ENCODE measurements at places on chromosomes 16 and 17. TPM values are rescaled to one million over a fixed set of nuclear protein-coding genes. Genes with fewer than 3 reads are reported as not detected.

- no peak for DNase-seq
Measured at GRCh38 chr16:65947951-65948350, 418.5 kb upstream of the CDH5 start.

GRCh38 chr17:50476545-50477315 is 1.9 kb upstream of the RSAD1 start:
- DNase-seq = no peak

- DNase-seq = no peak
Measured at GRCh38 chr16:4733211-4733742, 794 bp downstream of the ANKS3 start.

GRCh38 chr17:49967621-49968404 is 1.2 kb upstream of the DLX4 start:
- DNase-seq = no peak

DNA sequence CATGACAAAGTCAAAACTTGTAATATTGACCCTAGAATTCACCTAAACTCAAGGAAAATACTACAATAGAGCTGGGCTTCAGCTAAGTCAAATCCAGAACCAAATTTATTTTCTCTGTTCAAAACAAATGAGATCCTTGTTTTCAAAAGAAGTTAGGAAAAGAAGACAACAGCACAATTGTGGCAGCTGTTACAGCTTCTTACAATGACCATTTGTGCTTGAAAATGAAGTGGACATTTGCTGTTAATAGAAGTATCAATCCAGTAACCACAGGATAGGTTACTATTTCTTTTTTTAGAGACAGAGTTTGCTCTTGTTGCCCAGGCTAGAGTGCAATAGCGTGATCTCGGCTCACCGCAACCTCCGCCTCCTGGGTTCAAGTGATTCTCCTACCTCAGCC is 44.4 kb downstream of the APPBP2 start:
- no peak for DNase-seq

DNA sequence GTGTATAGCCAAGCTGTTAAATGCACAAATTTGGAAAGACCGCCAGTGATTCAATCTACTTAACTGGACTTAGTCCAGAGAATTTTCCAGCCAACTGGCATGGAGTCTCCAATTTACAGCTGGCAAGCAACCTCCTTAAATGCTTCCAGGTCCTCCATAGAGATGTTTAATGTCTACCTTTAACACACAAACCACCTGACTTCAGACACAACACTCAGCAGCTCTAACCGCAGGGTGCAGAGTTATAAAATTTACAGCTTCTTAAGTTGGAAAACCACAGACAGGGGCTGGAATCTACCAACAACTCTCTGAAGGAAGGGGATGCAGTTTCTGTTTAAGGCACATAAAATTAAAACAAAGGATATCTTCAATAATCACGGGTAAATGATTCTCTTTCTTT is 106.9 kb downstream of the SYCE1L start:
- DNase-seq = no peak

DNA sequence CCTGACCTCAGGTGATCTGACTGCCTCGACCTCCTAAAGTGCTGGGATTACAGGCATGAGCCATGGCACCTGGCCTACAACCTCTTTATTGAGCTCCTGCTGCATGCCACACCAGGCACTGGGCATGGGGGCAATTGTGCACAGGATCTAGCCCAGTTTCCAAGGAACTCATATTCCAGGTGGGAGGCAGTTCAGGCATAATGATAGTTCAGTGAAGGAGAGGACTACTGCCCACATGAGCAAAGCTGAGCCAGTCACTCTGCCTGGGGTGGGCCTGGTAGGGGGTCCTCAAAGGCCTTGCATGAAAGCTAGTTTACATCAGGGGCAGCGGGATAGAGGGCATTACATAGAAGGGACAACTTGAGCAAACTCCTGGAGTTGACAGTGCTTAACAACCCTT is 2.6 kb upstream of the HCRT start:
- no peak for DNase-seq

- no peak for DNase-seq
Measured at GRCh38 chr16:52141871-52142270, 405.1 kb downstream of the TOX3 start.

DNA sequence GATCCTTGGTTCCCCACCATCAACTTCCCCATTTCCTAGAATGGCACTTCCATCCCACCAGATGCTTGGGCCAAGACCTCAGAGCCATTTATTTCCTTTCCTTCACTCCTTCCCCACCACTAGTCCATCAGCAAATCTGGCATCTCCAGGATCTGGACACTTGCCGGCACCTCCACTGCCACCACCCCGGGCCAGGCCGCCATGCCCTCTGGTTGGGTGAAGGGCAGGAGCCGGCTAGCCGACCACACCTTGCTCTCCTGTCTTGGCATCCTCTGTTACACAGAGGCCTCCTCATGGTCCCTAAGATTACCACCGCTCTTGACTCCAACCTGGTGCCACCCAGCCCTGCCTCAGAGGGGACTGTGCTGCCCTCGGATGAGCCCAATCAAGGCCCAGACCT is 104.5 kb downstream of the RMI2 start:
- DNase-seq = no peak

- DNase-seq = no peak
Measured at GRCh38 chr16:85592700-85593493, 20.2 kb upstream of the GSE1 start.

DNA sequence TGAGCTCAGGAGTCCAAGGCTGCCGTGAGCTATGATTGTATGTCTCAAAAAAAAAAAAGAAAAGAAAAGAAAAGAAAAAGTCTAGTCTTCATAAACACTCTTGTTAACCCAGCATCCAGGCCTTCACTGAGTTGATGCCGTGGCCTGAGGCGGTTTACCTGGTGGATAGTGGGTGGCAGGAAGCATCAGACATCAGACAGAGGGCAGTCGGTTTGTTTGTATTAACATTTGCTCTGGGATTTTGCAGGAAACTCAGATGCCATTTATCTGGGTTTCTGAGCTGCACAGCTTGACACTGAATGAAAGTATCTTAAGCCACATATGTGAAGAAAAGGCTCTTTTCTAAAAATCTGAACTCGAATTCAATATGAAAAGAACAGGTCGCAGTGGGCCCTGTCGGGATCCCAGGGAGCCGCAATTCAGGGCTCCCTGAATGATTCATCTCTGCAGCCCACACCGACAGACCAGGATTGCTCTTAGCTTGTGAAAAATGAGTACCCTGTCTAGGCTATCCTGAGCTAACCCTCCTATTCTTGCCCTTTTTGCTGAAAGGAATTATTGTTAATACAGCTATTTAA is 1.1 kb upstream of the DBNDD1 start:
- no peak for DNase-seq

DNA sequence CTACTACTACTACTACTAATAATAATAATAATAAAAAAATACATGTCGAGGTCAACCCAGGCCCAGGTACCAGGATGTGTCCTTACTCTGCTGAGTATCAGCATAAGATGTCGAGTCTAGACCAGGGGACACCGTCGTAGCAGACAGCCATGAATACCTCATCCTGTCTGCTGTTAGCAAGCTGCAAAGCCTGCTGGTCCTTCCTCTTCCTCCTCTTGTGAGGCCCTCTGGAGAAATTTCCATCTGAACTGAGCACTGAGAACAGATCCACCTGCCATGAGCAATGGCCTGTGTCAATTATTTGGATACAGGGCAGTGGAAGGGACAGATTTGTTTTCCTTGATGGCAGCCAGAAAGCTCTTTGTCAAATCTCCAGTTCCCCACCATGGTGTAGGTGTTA is 168.5 kb downstream of the XYLT1 start:
- DNase-seq = no peak

- no peak for DNase-seq
Measured at GRCh38 chr17:4641297-4642195, at the start of gene ALOX15. TSS of gene ALOX15 (minus strand) at chr17:4641678. CDS start at chr17:4641651, 27 bp downstream.

DNA sequence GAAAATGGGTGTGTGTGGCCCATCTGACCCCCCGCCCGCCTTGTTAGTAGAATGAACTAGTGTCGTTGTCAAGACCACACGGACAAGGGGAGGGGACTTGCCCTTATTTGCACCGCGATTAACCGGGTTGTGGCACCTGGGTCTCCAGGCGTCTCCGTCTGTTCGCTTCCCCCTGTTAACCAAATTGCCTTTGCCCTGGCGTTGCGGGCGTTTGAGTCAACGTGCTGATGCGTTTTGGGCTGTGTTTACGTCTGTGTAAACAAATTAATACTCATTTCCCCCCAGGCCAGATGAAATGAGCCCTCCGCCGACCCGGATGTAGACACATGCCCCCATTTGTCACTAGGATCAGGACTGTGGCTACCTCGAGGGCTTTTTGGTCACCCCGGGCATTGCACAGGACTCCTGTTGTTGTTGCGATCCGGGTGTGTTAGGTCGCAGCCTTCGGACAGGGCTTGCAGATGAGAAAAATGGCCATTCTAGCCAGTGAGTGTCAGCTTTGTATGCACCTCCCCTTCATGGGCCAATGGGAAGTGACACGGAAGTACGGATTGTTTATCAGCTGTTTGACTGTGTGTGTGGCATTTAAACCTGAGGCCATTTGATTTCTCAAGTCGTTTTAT is 906 bp downstream of the RBL2 start:
- DNase-seq = peak; percentile 64

GRCh38 chr16:47374629-47375028 is 86.2 kb downstream of the ITFG1 start:
- no peak for DNase-seq

- DNase-seq = peak; percentile 29
Measured at GRCh38 chr16:49856672-49857330, 889 bp upstream of the ZNF423 start.

GRCh38 chr17:80372922-80373570 is 41.9 kb upstream of the ENDOV start:
- DNase-seq = no peak

DNA sequence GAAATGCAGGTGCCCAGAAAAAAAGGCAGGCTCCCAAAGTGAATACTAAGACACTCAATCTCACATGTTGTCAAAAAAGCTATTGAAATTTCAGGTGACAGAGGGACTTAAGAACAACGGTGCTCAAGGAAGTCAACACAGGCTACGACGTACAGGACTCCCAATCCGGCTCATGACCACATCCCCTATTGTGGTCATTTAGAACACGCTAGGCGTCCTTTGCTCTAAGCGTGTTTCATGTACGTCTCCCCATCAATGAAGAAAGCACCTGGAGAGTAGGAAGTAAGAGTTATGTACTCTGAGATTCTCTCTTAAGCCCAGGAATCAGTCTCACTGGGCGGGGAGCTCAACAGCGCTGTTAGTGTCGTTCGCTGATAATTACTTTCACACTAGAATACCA is 94.1 kb downstream of the MRM3 start:
- DNase-seq = peak; percentile 7

- DNase-seq = no peak
Measured at GRCh38 chr17:29911641-29912177, 18.3 kb downstream of the SSH2 start.

GRCh38 chr16:5020551-5020950 is 13.2 kb downstream of the NAGPA start:
- no peak for DNase-seq

GRCh38 chr16:67104061-67104460 is 5.7 kb upstream of the PHAF1 start:
- DNase-seq = no peak

DNA sequence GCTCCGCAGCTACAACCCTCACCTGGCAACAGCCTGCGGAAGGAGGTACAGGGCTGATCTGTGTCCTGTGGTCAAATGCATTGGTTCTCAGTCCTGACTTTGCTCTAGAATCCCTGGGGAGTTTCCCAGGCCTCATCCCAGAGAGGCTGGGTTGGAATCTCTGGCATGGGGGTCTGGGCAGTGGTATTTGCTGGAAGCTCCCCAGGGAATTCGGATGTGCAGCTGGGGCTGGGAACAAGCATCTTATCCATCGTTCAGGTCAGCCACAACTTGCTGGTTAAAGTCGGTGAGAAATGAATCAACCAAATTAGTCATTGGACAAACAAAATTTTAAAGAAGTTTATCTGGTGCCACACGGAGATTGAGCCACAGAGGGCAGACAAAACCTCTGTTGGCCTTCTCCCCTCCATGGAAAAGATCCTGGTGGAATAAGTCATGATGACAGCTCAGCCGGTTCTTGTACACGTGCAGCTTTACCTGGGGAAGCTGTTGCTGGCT is 231.2 kb downstream of the FOXL1 start:
- DNase-seq = no peak

GRCh38 chr17:64938925-64939474 is 19.7 kb upstream of the LRRC37A3 start:
- peak; percentile 66 for DNase-seq

The AGRP gene
- not detected for total RNA-seq

The PIP4K2B gene
- total RNA-seq = 32.7 TPM

The HSD11B2 gene
- total RNA-seq = 0.53 TPM

The ABCC3 gene
- not detected for total RNA-seq

The MCRIP1 gene
- total RNA-seq = 61.9 TPM

The TERF2IP gene
- 69.3 TPM for total RNA-seq

The TEX14 gene
- total RNA-seq = 0.84 TPM

The SOST gene
- total RNA-seq = not detected

The ATP2C2 gene
- not detected for total RNA-seq

The CCL16 gene
- total RNA-seq = not detected

The SLC6A4 gene
- total RNA-seq = 0.05 TPM

The LRRC75A gene
- 3.4 TPM for total RNA-seq

The CCDC200 gene
- 0.74 TPM for total RNA-seq

The TSPAN10 gene
- 1.1 TPM for total RNA-seq

The HS3ST3B1 gene
- 17.1 TPM for total RNA-seq

The TBC1D28 gene
- total RNA-seq = not detected

The RSPRY1 gene
- total RNA-seq = 33.9 TPM

The G6PC1 gene
- not detected for total RNA-seq

The KPNA2 gene
- 201 TPM for total RNA-seq

The CD300H gene
- not detected for total RNA-seq

The SULT1A2 gene
- 1.2 TPM for total RNA-seq
